Stimulated activated CD4-positive, alpha-beta T cell treated with anti-CD3 and anti-CD28 coated beads, Interleukin-12 subunit alpha, Interleukin-12 subunit beta, amount 100 ng/mL, for 24 hours (primary cell): ENCODE measurements at places on chromosomes 11 and 22.

DNA sequence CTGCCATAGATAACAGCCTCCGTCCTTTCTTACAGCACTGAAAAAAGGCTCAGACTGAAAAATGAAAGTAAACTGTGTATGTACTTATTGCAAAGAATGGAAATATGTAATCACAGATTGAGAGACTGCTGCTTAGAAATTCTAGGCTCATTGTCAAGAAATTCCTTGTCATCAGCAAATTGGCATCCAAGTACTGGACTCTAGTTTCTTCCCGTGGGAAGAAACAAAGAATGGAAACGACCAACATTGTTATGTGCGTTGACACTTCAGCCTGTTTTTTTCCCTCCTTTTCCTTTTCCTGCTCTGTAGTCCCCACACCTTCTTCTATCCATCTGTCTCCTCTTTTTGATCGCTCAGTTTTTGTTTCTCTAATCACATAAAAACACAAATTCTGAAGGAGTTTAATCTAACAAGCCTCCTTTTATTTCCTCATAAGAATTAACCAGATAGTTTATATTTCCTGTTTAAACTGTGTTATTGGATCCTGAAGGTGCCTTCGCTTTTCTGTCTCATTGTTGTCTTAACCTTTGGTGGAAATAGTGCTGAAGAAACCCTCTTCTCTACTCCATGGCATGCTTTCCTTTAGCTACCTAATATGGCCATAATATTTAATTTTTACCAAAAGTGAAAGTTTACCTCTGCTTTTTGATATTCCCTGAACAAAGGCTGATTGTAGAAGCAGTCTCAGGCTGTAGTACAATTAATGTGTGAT is 20.0 kb upstream of the CASP12 start:
- DNase-seq, result no peak

GRCh38 chr11:120994091-120994859 is 29.6 kb upstream of the TBCEL start:
- no peak for DNase-seq

DNA sequence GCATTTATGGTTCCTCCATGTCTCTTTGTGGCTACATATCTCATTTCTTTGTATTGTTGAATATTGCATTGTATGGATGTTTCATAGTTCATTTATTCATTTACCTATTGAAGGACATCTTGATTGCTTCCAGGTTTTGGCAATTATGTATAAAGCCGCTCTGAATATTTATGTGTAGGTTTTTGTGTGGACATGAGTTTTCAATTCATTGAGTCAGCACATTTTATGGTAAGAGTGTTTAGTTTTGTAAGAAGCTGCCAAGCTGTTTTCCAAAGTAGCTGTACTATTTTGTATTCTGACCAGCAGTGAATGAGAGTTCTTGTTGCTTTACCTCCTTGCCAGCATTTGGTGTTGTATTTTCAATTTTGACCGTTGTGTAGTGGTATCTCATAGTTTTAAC is 39.2 kb downstream of the KDM2A start:
- DNase-seq, result no peak

DNA sequence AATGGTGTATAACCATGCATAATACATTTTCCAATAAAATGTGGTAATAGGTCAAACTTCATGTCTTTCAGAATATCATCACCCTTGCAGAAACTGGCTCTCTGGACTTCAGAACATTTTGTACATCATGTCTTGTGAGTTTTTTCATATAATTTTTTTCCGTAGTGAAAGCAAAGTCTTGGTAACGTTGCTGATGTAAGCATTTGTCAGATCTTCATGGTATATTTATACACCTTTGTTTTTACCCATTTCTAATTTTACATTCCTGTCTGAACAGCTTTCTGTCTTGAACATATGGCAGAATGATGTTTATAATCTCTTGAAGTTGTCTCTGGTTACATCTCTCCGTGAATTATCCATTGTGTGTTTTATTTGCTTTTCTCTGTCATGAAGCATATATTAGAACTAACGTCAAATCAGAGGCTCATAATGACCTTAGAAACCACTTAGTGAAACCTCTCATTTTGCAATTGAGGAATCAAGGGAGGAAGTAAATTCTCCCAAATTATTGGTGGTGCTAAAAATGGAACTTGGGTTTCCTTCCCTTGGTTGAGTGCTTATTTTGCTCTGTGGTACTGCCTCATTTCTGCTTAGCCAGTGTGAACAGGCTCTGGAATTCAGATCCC is 37.4 kb downstream of the CSRP3 start:
- no peak for DNase-seq

DNA sequence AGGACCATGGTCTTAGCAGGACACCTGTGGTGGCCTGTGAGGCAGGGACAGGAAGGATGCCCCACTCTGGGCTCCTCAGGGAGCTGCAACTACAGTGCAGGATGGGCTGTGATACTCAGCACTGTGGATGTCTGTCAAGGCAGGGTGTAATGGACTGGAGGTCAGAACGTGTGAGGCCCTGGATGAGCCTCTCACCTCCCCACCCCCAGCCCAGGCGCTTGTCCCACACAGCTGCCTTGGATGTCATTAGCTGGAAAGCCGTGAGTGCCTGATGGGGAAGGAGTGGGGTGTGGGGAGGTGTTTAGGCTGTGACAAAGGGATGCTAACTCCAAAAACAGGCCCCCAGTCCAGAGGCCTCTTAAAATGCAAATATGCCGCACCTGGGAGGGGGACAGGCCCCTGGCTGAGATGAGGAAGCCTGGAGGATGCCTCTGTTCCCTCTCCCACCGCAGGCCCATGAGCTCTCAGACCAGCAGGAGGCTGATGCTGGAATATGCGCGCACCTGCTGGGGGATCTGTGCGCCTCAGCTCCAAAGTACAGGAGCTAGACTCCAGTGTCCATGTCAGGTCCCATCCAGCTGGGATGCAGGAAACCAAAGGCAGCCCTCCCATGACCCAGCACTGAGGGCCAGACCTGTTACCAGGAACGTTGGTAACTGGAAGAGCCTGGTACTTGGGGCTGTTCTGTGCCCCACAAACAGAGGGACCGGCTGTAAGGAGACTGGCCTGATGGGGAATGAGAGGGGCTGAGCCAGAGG is 25.1 kb downstream of the RSPH14 start:
- no peak for DNase-seq

DNA sequence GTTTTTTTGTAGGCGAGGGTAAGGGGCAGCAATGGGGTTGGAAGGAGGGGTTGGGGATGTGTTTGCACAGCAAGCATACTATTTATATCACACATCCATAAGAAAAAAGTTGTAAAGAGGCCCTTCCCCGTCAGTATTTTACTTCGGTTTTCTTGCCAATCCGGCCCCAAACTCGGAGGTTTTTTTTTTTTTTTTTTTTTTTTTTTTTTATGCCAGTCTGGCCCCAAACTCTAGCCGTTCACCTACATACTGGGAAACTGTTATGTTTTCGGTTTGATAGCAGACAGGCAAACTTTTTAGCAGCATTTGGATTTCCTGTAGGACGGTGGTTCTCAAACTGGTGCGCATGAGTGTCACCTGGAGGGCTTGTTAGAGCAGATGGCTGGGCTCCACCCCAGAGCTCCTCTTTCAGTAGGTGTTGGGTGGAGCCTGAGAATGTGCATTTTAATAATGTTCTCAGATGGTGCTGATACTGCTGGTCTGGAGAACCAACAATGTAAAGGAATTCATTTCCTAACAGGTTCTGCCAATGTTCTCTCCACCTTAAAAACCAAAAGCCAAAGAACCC is 76.5 kb upstream of the ZBED5 start:
- no peak for DNase-seq

- no peak for DNase-seq
These were observed 157.2 kb upstream of the TMEM45B start for GRCh38 chr11:129658526-129658867.

- no peak for DNase-seq
These were observed 27.2 kb upstream of the RASSF10 start for GRCh38 chr11:12981676-12982522.

DNA sequence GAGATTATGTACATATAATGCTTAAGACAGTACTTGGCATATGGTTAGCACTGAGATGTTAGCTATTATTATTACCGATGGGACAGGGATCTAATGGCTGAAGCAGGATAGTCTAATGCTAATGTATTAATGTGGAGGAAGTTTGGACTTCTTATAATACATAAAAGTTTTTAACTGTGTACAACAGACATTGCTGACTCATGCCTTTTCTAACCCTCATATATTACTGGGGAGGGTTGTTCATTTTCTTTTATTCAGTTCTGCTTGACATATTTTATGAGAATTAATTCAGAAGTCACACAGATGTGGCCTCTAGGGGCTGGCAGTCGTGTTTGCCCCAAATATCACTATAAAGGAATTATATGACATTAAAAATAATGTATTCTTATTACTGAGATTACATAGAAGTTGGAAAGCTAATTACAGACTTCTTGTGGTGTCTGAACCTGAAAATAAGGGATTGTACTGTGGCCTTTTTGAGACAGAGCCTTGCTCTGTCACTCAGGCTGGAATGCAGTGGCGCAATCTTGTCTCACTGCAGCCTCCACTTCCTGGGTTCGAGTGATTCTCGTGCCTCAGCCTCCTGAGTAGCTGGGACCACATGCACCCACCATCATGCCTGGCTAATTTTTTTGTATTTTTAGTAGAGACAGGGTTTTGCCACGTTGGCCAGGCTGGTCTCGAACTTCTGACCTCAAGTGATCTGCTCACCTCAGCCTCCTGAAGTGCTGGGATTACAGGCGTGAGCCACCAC is 10.1 kb downstream of the CCDC90B start:
- no peak for DNase-seq

GRCh38 chr22:22037740-22038139 is 55.2 kb upstream of the TOP3B start:
- DNase-seq, result no peak

DNA sequence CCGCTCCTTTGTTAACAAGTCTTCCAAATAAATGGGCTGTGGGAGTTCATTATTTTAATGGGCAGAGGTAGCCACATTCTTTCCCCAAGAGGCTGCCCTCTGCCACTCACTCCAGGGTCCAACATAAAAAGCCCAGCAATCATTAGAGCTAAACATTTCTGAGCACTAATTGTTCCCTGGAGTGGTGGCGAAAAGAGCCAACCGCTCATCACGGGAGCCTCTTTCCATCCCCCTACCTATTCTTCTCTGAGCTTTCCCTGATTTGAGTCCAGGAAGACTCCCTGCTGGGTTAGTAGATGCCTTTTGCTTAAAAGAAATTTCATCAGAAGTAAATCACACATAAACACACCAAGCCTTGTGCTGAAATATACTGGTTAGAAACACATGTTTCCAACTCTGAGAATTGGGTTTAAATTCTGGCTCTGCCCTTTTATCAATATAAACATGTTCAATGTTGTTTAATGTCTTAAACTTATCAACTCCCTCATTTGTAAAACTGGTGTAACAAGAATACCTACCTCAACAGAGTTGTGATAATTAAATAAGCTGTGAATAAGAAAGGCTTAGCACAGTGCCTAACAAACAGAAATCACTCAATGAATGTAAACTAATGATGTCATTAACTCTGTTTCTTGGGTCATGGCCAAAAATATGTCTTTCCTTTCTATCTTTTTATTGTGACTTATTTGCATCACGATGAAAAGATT is at the start of gene OR5A2:
Gene OR5A2 (minus strand): TSS at position 53 of the 707 bp plus-strand sequence. CDS start 3,460 bp downstream, outside the sequence.
- no peak for DNase-seq

DNA sequence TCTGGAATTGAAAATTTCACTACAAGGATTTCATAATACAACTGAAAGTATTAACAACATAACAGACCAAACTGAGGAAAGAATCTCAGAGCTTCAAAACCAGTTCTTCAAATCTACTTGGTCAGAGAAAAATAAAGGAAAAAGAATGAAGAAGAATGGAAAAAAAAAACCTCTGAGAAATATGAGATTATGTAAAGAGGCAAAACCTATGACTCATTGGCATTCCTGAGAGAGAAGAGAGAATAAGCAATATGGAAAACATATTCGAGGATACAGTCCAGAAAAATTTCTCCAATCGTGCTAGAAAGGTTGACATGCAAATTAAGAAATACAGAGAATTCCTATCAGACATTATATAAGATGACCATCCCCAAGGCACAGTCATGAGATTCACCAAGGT is 23.4 kb upstream of the GPR83 start:
- DNase-seq, result no peak

GRCh38 chr22:46478083-46478551 is 59.3 kb downstream of the CELSR1 start:
- no peak for DNase-seq
